ENCODE measurements at places on chromosomes 13 and 19.

DNA sequence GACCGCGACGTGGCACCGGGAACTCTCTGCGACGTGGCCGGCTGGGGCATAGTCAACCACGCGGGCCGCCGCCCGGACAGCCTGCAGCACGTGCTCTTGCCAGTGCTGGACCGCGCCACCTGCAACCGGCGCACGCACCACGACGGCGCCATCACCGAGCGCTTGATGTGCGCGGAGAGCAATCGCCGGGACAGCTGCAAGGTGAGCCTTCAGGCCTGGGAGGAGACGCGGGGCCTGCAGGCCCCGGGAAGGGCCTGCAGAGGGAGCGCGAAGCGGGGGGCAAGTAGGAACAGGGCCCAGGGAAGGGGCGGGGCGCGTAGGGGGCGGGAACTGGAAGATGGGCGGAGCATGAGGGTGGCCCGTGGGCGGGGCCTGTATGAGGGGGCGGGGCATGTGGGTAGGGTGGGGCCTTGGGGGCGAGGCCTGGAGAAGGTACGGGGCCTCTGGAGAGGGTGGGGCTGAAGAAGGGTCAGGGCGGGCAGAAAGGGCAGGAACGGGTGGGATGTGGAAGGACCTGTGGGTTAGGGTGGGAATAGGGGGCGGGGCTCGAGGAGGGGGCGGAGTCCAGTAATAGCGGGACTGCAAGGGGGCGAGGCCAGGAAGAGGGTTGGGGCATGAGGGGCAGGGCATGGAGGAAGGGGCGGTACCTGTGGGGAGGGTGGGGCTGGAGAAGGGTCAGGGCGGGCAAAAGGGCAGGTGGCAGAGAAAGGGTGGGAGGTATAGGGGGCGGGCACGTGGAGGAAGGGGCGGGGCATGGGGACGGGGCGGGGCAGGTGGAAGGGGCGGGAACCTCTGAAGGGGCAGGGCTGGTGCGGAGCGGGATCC, 2.5 kb downstream of the CFD start:
- DNase-seq, result no peak

DNA sequence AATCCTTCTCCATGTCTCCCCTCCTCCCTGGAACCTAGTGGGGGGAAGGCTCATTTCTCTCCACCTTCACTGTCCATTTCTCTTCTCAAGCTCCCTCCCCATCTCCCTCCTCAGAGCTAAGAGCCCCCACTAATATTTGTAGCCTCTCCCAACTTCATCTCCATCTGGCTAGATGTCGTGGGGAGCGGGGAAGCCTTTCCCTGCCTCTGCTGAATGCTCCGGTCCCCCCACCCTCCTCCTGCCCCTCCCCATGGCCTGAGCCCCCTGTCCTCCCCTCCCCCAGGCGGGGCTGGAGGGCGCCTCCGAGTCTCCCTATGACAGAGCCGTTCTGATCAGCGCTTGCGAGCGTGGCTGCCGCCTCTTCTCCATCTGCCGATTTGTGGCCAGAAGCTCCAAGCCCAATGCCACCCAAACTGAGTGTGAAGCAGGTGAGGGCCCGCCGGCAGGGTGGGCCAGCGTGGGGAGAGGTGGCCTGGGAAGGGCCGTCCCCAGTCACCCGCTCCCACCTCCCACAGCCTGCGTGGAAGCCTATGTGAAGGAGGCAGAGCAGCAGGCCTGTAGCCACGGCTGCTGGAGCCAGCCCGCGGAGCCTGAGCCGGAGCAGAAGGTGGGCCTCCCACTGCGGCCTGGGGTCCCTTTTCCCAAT, 1.0 kb downstream of the TMEM59L start:
- no peak for DNase-seq

DNA sequence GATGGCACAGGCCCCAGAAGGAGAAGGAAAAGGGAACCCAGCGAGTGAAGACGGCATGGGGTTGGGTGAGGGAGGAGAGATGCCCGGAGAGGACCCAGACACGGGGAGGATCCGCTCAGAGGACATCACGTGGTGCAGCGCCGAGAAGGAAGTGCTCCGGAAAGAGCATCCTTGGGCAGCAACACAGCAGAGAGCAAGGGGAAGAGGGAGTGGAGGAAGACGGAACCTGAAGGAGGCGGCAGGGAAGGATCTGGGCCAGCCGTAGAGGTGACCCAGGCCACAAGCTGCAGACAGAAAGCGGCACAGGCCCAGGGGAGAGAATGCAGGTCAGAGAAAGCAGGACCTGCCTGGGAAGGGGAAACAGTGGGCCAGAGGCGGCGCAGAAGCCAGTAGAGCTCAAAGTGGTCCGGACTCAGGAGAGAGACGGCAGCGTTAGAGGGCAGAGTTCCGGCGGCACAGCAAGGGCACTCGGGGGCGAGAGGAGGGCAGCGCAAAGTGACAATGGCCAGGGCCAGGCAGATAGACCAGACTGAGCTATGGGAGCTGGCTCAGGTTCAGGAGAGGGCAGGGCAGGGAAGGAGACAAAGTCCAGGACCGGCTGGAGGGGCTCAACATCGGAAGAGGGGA, 1.1 kb downstream of the PPP1R12C start:
- no peak for DNase-seq

- no peak for DNase-seq
Observed at GRCh38 chr13:106656186-106656585, 88.2 kb upstream of the ARGLU1 start.

GRCh38 chr19:8505680-8506401, 3.4 kb upstream of the PRAM1 start:
- DNase-seq, result no peak

GRCh38 chr13:75870397-75870903, 234.3 kb downstream of the LMO7 start:
- DNase-seq, result no peak

- no peak for DNase-seq
Observed at GRCh38 chr19:13066933-13067807, 35.5 kb downstream of the LYL1 start.

DNA sequence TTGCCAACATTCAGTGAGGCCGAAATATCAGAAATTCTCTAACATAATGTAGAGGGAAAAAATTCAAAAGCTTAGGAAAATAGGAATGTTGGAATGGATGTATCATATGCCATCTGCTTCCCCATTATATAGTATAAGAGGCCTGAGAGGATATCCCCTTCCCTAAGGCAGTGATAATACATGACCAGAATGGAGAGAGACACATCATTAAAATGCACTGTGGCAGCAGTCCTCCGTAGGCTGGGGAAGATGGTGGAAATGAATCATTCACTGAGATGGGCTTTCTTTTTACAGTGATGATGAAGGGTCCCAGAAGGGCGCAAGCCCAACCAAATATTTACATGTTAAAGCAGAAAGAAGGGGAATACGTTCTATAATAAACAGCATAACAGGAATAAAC, 799.1 kb upstream of the SPRY2 start:
- DNase-seq, result no peak

- DNase-seq, result no peak
Observed at GRCh38 chr13:26743971-26744370, 16.6 kb downstream of the GPR12 start.

DNA sequence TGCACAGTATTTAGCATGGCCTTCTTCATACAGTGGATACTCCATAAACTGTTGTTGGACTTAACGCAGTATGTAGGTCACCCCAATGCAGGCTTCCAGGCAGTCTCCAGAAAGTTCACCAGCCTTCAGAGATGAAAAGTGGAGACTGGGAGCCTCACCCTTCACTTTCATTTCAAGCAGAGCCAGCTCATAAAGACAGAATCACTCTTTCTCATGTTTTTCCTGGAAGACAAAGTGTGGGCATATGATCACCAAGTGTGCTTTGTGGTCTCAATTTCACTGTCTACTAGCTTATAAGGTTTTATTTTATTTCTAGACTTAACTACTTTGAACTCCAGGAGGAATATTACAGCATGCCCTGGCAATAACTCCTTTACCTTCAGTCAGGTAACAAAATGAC, 26.3 kb upstream of the TNFSF11 start:
- DNase-seq, result no peak

- no peak for DNase-seq
Observed at GRCh38 chr19:2863816-2864215, 3.3 kb upstream of the ZNF556 start.

DNA sequence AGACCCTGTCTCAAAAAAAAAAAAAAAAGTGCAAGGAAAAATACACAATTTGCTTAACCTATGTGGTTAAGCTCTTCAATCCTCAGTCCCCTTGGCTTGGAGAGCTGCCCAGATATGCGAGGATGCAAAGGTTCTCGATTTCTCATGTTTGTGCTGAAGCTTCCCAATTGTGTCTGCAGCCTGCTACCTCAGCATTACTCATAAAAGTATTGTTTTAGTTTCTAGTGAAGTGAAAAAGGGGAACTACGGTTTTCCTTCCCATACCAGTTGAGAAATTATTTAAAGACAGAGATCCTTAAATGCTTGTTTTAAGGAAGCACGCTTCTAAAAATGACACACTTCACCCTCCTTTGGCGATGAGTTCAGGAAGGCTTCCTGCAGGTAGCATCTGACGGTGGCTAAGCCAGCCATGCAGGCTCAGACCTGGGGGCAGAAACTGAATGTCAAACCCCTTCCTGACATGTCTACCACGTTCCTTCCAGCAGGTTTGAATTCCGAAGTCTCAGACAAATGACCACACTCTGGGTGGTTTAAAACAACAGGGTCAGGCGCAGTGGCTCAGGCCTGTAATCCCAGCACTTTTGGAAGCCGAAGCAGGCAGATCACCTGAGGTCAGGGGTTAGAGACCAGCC, 47.9 kb downstream of the RUBCNL start:
- DNase-seq, result no peak

GRCh38 chr13:27997904-27998522, 9.5 kb upstream of the URAD start:
- DNase-seq, result no peak

DNA sequence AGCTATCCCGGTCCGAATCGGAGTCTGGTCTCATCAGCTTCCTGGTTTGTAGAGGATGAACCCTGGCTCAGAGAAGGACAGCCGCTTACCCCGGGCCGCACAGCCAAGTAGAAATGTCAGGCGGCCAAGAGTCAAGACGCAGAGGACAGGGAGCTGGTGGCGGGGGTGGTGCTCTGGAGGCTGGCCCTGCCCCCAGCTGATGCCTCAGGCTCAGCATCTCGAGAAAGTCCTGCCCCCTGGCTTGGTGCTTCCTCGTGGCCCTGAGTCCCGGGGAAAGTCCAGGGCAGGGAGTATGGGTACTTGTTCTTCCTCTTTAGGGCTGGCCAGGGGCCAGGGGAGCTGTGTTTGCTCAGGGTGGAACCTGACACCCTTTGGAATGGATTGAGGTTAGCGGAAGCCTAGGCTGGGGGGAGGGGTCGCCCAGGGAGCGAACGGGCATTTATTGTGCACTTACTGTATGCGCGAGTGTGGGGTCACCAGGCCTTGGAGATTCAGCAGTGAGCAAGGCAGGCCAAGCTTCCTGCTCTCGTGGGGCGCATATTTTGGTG, 2.2 kb downstream of the TJP3 start:
- DNase-seq, result no peak

DNA sequence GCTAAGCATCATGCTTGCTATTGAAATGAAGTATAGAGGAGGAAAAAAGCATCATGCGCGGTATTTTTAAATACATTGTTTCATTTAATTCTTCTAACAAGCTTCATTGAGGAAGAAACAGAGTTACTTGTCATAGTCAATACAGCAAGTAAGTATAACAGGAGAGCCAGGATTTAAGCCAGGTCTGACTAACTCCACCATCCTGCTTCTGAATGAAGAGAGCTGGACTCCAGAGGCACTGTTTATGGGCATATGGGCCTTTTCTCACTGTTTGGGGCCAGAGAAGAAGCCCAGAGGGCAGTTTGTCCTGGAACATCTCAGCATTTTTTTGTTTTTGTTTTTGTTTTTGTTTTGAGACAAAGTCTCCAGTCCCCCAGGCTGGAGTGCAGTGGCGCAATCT, 7.9 kb downstream of the SAMD4B start:
- DNase-seq, result no peak

- no peak for DNase-seq
Observed at GRCh38 chr19:3370214-3370720, 3.9 kb downstream of the NFIC start.

GRCh38 chr13:41900918-41901317, 60.0 kb downstream of the VWA8 start:
- DNase-seq, result no peak

GRCh38 chr13:35675651-35676050, 199.2 kb upstream of the MAB21L1 start:
- no peak for DNase-seq

DNA sequence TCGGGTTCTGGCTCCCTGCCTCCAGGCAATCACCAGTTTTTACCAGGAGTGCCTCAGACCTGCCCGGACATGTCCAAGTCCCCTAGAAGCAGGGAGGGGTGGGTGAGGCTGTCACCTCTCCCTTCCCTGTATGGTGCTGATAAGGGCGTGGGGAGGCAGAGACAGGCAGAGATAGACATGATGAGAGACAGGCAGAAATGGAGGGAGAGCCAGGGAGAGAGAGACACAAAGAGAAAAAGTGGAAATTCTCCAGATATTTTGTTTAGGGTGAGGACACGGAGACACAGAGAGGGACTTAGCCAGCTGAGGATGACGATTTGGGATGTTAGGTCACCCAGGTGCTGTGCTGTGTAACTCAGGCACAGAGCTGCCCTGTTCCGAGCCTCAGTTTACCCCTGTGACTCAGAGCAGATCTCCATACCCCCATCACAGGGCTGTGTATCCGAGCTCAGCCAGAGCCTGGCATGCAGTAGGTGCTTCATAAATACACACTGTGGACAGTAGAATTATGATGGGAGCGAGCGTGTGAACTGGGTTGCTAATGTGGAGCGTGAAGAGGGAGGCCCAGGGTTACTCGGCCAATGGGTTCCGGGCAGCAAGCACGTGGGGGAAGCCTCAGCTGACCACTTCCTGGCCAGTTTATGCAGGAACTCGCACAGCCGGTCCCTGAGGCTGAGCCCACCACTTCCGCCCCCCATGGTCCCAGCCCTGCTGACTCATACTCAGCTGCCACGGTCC, 11.9 kb upstream of the GDF15 start:
- DNase-seq, result no peak

- DNase-seq, result no peak
Observed at GRCh38 chr19:30911491-30911890, 437.7 kb downstream of the TSHZ3 start.

GRCh38 chr13:98393873-98394272, 183.0 kb downstream of the STK24 start:
- no peak for DNase-seq

- no peak for DNase-seq
Observed at GRCh38 chr19:50330365-50331078, 1.3 kb upstream of the KCNC3 start.

DNA sequence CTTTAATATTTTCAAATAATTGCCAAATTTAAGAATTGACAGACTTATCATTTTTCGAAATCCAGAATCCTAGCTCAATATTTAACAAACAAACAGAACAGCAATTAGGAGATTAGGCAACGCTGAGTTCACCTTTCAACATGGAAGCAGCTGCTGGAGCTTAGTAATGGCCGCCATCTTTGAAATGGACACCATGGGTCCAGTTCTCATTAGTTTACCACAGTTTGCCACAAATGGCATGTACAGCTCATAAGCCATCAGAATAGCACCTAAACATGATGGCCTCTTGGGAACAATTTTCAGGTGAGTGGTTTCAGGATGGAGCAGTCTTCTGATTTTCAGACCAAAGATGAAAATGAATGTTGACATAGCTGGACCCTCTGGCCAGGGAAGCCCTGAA, 313.6 kb upstream of the OBI1 start:
- DNase-seq, result no peak
